CD4-positive, alpha-beta memory T cell (primary cell): ENCODE measurements at places on chromosomes 16 and 17.
A peak's percentile ranks its signal among the peaks of the same experiment; 100 is the strongest.

DNA sequence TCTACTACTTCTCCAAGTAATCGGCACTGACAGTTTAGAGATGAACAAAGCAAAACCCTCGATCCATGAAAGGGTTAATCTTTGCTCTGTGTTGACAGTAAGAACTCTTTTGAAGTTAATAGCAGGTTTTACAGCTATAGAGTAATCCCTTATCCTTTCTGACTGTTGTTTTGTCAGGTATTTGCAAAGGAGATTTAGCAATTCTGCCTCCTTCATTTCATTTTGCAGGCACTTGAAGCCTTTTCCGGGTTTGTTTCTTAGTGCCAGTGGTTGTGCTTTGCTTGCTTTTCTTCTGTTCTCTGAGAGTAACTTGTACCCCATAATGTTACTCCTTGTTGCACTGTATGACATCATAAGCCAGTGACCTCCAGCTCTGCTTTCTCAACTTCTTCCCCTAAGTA, 64.5 kb downstream of the TANGO6 start:
- no peak for DNase-seq

DNA sequence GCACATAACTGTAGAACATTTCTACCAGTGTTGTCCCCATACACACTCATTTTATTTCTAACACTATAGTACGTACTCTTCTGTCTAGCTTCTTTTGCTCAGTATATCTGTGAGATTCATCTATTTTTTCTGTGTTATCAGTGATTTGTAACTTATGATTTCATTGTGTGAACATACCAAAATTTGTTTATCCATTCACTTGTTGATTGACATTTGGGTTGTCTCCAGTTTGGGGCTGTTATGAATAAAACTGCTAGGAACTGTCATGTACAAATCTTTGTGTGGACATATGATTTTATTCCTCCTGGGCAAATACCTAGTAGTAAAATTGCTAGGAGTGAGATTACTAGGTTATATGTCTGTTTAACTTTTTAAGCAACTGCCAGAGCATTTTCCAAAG, 9.6 kb downstream of the CYB5B start:
- DNase-seq = no peak

DNA sequence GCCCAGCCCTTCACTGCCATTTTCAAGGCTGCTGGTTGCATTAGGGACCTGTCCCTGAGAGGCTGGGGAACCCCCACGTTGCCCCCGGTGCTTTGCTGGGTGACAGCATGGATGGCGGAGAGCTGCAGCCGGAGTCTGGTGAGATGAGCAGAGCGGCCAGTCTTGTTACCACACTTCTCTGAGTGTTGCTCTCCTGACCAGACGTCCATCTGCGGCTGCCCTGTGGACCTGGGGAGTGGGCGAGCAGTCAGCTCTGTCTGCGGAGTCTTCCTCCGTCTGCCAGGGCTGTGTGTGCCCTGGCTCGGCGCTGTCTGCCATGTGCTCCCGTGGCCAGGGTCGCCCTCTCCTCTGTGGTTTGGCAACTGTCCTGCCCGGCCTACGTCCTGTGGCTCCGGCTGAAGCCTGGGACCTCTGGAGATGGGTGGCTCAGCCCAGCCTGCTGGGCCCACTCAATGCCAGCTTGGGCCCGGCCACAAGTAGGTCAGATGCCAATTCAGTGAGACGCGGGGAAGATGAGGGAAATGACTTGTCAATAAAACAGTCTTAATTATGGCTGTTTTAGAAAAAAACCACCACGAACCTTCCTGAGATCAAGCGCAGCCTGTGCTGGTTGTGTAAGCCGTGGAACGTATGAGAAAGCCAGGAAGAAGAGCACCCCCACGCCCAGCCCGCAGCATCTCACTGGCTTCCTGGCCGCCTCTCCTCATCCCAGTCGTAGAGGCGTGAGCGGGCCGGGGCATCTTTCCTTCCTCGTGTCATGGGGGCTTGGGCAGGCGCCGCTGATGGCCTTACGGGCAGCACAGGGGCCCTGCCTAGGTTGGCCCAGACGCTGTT, 7.9 kb downstream of the KCTD5 start:
- no peak for DNase-seq

GRCh38 chr16:58110571-58111301, 18.4 kb downstream of the CFAP20 start:
- DNase-seq = no peak

- no peak for DNase-seq
Observed at GRCh38 chr17:52892334-52892733, 733.8 kb upstream of the CA10 start.

GRCh38 chr17:72971226-72971880, 121.1 kb downstream of the SLC39A11 start:
- DNase-seq = no peak

DNA sequence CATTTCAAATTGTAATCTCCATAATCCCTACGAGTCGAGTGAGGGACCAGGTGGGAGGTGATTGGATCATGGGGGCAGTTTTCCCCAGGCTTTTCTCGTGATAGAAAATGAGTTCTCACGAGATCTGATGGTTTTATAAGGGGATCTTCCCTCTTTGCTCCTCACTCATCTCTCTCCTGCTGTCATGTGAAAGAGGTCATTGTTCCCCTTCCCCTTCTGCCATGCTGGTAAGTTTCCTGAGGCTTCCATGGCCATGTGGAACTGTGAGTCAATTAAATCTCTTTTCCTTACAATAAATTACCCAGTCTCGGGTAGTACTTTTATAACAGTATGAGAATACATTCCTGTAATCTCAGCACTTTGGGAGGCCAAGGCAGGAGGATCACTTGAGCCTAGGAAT, 76.7 kb upstream of the MARCHF10 start:
- DNase-seq = no peak

DNA sequence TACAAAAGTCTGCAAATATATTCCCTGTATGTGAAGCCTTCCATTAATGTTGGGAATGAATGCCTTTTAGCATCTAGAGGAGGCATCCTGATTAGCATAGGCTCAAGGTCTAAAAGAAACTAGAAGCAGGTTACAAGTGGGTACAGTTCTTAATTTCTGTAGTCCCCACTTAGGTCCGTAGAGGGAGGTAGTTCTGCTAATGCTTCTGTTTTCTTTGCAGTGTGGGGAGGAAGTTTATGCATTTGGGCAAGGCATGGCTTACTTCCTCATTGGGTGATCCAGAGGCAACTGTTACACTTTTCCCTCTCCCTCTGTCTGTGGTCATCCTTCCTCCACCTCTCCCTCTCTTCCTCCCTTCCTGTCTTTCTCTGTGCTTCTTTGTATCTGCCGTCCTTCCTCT, 108.4 kb upstream of the ZKSCAN2 start:
- DNase-seq = no peak

DNA sequence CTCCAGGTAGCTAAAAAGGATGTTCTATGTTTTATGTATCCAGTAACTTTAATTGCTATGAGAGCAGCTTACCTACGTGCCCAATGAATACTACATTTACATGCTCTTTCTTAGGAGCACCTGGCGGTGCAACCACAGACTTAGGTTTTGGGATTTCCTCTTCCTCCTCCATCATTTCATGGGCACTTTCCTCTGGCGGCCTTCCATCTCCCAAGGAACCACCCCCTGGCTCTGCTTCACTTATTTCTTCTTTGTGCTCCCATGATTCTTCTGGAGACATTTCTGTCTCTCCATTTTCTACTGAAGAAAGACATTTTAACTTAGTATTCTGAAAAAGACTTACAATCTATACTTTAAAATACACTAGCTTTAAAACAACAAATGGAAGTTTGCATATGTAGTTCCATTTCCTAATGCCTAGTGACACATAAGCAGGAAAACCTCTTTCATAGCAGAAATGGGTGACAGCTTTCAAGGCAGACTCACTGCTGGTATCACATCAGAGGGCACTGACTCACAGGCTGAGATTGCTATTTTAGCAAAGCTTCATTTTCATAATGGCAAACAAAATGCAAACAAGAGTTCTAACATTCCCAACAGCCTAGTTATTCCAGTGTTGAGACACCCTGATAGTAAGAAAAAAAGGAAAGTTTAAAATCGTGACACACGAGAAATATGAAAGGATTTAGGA, 19.1 kb downstream of the GSPT1 start:
- DNase-seq = no peak

GRCh38 chr17:1608676-1609075, 20.0 kb downstream of the SLC43A2 start:
- DNase-seq = no peak

DNA sequence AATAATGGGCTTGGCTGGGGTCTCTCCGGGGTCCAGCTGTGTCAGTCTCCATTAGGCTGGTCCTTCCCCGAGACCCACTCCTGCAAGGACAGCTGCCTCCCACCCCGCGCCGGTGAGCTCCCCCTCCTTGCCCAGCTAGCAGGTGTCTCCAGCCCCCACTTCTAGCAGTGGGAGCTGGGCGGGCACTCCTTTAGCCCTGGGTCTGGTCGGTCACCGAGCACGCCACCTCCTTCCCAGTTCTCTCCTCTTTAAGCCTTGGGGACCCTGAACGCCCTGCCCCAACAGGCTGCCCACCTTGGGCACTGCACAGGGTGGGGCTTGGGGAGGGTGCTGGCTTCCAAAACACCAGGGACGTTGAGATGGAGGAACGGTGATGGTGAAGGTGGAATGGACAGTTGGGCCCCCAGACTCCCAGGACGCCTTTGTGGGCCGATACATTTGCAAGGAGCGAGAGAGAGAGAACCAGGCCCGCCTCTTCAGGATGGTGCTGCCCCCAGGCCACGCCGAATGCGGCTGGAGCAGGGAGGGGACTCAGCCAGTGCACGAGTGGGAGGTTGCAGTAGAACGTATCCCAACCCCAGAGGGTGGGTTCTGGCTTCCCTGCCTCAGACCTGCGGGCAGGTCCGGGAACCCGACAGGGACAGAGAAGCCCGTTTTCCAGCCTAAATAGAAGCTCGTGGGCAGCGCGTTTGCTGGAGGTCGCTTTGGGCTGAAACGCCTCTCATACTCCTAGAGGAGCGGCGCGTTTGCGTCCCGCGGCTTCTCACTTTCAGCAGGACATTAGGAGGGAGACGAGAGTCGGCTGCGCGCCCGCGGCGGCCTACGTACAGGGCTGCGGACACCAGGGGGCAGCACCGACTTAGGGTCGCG, 10.7 kb downstream of the TBX2 start:
- peak; percentile 68 for DNase-seq

- no peak for DNase-seq
Observed at GRCh38 chr17:72754513-72754912, 338.0 kb downstream of the SLC39A11 start.
